ENCODE measurements at places on chromosomes 5 and 9.

- DNase-seq, result no peak
Measured at GRCh38 chr5:95217351-95217750, 67.5 kb downstream of the MCTP1 start.

- no peak for DNase-seq
Measured at GRCh38 chr5:34868791-34869190, 29.8 kb downstream of the TTC23L start.

- no peak for DNase-seq
Measured at GRCh38 chr9:7907551-7908337, 108.2 kb upstream of the DMAC1 start.

- DNase-seq, result no peak
Measured at GRCh38 chr9:120416781-120417427, 163.1 kb downstream of the CDK5RAP2 start.

DNA sequence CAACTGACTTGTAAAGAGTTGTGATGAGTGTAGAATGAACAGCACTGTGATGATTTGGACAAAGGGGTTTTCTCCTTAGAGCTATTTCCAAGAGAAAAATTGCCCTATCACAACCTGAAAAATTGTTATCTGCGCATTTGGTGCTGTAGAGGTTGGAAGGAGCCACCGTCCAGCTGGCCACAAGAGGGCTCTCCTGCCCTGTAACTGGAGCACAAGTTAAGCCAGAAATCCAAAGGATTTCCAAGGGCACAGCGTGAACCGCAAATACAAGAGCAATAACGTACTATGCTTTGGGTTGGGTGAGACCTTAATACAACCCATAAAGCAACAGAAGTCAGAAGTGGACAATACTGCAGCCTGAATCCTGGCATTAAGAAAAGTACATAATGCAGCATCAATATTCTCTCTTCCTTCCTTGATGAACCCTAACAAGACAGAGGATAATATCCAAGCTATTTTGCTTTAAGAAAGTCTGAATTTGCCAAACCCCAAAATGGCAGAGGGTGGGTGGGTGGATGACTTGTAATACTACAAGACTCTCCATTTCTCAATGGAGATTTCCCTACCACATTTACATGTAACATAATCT, 56.8 kb upstream of the SMIM32 start:
- no peak for DNase-seq

DNA sequence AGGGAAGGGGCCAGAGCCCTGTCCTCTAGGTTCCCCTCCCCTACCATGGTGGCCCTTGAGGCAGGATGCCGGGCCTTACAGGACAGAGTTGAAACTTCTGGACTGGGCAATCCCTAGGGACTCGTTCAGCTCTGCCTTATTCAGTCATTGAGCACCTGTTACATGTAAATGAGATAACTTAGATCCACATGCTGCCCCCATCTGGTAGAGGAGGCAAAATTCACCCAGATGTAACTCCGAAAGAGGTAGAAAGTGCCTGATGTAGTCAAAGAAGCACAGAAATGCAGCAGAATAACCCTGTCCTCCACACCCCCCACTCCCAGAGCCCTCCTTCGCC, 1.5 kb downstream of the GGTA1 start:
- DNase-seq, result peak; percentile 74

- no peak for DNase-seq
Measured at GRCh38 chr5:151063142-151063989, 17.5 kb downstream of the TNIP1 start.

GRCh38 chr5:44645502-44645901, 163.2 kb upstream of the MRPS30 start:
- no peak for DNase-seq

- no peak for DNase-seq
Measured at GRCh38 chr5:42767491-42768105, 11.0 kb downstream of the CCDC152 start.

DNA sequence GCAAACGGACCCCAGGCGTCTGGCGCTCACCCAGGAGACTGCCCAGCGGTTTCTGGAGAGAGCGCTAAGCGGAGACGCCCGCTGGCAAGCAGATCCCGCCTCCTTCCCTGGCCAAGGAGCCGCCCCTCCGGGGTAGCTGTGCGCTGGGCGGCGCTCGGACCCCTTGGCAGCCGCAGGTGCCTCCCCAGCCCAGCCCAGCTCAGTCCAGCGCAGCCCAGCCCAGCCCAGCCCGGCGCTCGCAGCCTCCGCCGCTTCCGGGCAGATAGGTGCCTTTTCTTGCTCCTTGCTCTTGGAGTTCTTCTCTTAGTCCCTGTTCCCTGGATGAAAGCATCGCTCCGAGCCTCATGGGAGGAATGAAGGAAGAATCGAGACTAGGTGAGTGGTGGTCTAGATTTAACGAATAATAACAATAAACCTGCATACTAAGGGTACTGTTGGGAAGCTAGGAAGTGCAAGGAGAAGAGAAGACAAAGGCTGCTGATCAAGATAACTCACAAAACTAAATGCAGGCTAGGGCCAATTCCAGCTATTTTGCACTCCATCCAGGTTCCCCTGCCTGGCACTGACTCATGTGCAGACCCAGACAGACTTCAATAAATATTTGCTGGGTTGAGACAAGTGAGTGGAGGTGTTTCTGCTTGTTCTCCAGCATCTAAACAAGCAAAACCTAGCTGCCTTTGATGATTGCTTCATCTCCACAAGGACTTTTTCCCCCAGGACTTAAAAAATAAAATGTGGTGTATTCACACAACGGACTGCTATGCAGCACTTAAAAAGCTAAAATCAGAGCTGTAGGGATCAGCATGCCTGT, at the start of gene STK32A:
Gene STK32A, plus strand, starts transcription at position 202 of the 811 bp plus-strand sequence. CDS start 4,609 bp downstream, outside the sequence.
- no peak for DNase-seq

DNA sequence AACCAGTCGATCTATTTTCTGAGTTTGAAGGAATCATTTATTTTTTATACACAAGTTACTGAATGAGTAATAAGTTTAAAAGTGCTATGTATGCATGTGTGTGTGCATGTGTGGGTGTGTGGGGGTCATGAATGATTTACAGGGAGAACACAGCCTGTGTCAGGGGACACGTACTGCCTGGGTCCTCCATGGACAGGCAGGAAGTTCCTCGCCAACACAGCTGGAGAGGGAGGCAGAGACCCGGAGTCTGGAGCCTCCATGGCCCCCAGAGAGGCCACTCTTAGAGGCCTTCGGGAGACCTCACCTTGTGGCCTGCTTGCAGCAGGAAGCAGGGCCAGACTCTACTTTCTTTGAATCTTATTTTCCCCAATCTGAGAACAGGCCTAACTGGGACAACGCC, 144.7 kb downstream of the GABBR2 start:
- DNase-seq, result no peak

GRCh38 chr5:146877783-146878475, 628 bp downstream of the PPP2R2B start:
- DNase-seq, result no peak

- no peak for DNase-seq
Measured at GRCh38 chr9:92295827-92296258, 2.3 kb upstream of the IARS1 start.

GRCh38 chr5:171492781-171493180, 73.3 kb downstream of the FGF18 start:
- no peak for DNase-seq

DNA sequence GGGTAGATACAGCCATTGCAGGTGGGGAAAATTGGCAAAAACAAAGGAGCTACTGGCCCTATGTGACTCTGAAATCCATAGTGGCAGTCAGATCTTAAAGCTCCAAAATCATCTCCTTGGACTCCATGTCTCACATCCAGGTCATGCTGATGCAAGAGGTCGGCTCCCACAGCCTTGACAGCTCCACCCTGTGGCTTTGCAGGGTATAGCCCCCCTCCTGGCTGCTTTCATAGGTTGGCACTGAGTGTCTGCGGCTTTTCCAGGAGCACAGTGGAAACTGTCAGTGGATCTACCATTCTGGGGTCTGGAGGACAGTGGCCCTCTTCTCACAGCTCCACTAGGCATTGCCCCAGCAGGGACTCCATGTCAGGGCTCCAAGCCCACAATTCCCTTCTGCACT, 1190.1 kb downstream of the CDH12 start:
- DNase-seq, result no peak

- no peak for DNase-seq
Measured at GRCh38 chr5:74413403-74414048, 227.0 kb downstream of the ENC1 start.

- no peak for DNase-seq
Measured at GRCh38 chr5:41751867-41752266, 118.4 kb downstream of the OXCT1 start.

DNA sequence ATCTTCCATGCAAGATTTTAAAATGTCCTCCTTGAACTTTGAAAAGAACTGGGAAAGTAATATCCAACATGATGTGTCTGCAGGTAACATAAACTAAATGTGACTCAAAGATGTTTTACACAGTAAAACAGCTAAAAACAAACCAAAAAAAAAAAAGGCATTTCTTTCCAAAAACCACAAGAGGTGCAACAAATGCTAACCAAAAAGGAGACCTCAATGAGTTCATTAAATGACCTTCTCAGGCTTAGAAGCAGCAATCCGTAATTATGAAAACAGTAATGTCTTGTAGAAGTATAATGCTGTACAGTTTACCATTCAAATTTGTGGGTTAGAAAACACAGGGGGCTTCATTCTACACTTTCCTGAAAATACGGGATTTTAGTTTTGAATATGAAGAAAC, 2.5 kb downstream of the RNF145 start:
- no peak for DNase-seq

- DNase-seq, result no peak
Measured at GRCh38 chr5:32445831-32446614, 1.5 kb upstream of the ZFR start.

DNA sequence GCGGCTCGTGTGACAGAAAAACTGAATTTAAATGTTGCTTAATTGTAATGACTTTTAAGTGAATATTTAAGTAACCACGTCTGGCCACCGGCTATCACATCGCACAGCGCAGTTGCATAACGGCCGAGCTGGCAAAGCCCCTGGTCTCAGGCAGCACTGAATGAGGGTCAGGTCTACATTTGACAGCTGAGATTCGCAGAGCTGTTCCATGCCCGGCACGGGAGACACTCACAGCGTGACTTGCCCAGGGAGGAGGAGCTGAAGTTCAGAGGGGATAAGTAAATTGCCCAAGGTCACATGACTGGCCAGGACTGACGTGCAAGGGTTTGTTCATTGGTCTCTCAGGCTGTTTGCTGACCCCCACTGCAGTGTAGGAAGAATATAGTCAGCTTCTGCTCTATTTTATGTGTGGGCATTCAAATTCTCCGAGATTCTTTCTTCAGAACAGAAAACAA, 17.4 kb upstream of the COL5A1 start:
- DNase-seq, result no peak

- no peak for DNase-seq
Measured at GRCh38 chr5:172505845-172506244, 51.5 kb upstream of the SH3PXD2B start.
